ENCODE measurements at places on chromosomes 1 and 21.

GRCh38 chr1:51650198-51650597 is 33.3 kb downstream of the OSBPL9 start:
- DNase-seq = no peak

DNA sequence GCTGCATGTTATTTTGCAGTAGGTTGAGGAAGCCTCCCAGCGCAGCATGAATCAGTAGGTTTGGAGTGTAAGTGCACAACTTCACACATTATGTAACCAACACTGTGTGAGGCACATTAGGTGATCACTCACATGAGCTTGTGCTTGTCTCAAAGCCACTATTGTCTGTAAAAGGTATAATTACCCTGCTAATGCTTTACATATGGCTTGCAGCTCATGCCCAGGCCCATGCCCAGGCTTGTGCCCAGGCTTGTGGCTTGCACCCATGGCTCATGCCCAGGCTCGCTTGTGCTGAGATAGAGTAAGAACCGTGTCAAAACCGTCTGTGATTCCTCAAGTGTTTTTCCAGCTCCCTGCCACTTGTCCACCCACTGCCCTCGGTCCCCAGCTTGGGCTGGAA is 596.3 kb downstream of the LTN1 start:
- no peak for DNase-seq

DNA sequence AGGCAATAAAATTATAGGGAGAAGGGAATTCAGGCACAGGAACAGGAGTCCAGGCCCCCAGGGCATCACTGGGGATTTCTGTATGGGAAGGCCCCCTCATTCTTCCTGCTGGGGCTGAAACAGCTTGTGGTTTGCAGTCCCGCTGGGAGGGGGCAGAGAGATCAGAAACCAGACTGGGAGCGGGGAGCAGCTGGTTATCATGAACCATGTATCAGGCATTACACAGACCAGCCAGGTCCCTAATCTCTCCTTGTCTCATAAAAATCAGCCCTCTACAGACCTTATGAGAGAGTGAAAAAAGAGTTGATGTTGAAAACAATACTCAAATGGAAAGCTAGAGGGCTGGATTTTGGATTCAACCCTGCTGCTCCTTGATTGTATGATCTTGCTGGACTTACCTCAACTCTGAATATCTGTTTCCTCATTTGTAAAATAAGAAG is 93.4 kb upstream of the F3 start:
- no peak for DNase-seq

- DNase-seq = no peak
Measured at GRCh38 chr1:216523449-216524190, 100.4 kb upstream of the USH2A start.

- no peak for DNase-seq
Measured at GRCh38 chr21:45898028-45898350, 83.6 kb upstream of the COL6A1 start.

- DNase-seq = no peak
Measured at GRCh38 chr1:19582318-19582717, 61.8 kb upstream of the NBL1 start.

- no peak for DNase-seq
Measured at GRCh38 chr1:43764581-43764980, 57.2 kb downstream of the ST3GAL3 start.

DNA sequence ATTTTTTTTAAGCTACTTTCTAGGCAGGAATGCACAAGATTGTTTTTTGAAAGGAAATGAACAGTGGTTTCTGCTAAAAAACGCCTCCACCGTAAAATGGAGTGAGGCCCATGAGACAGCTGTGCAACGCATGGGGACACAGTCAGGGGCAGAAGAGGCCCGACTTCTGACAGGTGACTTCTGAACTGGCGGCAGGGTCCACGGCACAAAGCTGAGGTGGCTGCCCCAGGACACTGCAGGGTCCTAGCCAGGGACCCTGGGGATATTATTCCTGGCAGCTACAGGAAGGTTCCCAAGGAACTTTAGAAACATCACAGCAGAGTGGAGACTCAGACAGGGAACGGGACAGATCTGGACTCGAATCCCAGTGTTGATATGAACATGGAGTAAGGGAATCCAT is 75.1 kb downstream of the SIM2 start:
- no peak for DNase-seq

- DNase-seq = peak; percentile 48
Measured at GRCh38 chr1:56645677-56646305, 677 bp downstream of the PRKAA2 start.

GRCh38 chr1:94947437-94947836 is 20.5 kb upstream of the CNN3 start:
- no peak for DNase-seq

- DNase-seq = no peak
Measured at GRCh38 chr21:25126564-25126963, 480.7 kb downstream of the MRPL39 start.

DNA sequence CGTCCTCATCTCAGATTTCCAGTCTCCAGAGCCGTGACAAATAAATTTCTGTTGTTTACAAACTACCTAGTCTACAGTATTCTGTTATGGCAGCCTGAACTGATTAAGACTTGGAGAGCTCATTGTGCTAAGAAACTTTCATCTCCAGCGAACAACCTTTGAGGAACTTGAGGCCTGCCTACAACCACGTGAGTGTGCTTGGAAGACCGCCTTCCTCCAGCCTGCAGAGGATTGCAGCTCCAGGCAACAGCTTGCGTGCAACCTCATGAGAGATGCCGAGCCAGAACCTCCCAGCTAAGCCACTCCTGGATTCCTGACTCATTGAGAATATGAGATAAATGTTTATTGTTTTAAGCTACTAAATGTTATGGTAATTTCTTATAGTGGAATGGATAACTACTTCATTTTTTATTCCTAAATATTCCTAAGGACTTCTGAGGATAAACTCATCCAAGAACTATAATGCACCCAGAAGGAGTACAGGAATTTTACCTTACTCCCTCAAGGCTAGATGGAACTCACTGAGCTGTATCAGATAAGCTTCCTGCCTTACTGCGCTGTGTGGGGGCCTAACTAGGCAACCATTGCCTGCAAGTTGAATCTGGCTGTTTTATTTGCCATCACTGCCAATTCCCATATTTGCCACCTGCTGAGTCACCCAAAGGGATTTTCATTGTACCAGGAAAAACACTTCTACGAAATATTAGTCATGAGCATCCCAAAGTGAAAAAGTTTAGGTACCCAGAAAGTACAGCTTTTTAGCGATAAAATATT is 17.6 kb downstream of the FAM177B start:
- peak; percentile 62 for DNase-seq

- no peak for DNase-seq
Measured at GRCh38 chr1:20233394-20233793, 47.1 kb upstream of the PLA2G2C start.

GRCh38 chr1:89104687-89105086 is 21.2 kb downstream of the GBP2 start:
- no peak for DNase-seq

- DNase-seq = no peak
Measured at GRCh38 chr1:116185161-116185701, 74.0 kb downstream of the MAB21L3 start.

DNA sequence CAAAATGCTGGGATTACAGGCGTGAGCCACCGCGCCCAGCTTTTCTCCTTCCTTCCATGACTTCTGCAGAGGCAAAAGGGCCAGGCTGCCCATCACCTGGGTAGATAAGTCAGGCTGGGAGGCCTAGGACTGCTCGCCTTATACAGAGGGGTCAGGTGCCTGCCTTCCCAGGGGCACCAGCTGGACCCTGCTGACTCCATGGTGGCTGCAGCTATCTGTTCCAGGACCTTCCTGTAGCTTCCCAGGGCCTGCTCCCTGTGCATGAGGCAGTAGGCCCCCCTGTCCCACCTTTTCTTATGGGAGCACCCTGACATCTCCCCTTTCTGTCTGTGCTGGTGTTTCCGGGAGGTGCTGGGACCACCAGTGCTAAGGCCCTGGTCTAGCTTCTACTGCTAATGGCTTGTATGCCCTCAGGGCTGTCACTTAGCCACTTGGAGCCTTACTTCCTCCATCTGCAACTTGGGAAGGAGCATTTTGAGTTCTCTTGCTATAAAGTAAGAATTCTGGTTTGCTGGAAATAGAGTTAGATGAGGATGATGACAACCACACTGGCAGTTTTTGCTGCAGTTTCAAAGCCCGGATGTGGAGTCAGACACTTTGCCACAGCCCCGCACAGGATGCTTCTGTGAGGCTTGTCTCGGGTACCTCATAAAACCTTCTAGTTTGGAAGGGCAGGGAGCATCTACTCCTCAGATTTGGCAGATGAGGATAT is 14.4 kb downstream of the SOX13 start:
- no peak for DNase-seq

- DNase-seq = no peak
Measured at GRCh38 chr1:20376880-20377494, 86.3 kb downstream of the VWA5B1 start.

DNA sequence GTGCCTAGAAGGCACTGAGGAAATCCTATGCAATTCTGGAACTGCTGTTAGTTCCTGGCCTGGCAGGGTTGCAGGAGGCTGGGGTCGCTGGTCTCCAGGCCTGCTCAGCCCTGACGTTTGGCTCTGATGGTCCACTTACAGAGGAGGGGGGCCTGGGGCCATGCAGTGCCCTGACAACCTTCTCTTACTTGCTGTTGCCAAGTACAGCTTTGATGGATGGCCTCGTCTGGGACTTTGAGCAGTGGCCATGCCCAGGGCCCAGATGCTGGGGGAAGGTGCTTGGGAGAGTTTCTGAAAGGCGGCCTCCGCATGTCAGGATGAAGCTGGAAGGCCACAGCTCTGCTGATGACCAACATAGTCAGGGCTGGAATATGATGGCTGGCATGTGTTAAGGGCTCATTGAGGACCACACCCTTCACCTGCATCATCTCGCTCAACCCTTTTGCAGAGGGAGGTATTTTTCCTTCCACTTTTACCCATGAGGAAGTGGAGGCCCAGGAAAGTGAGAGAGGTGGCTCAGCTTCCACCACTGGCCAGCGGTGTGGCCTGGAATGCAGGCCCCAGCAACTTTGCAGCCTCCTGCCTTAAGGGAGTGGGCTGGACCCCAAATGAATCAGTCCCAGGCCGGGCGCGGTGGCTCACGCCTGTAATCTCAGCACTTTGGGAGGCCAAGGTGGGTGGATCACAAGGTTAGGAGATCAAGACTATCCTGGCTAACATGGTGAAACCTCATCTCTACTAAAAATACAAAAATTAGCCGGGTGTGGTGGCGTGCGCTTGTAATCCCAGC is 34.7 kb upstream of the LRRC3 start:
- peak; percentile 12 for DNase-seq

GRCh38 chr1:82818586-82818985 is 1017.9 kb downstream of the ADGRL2 start:
- no peak for DNase-seq

DNA sequence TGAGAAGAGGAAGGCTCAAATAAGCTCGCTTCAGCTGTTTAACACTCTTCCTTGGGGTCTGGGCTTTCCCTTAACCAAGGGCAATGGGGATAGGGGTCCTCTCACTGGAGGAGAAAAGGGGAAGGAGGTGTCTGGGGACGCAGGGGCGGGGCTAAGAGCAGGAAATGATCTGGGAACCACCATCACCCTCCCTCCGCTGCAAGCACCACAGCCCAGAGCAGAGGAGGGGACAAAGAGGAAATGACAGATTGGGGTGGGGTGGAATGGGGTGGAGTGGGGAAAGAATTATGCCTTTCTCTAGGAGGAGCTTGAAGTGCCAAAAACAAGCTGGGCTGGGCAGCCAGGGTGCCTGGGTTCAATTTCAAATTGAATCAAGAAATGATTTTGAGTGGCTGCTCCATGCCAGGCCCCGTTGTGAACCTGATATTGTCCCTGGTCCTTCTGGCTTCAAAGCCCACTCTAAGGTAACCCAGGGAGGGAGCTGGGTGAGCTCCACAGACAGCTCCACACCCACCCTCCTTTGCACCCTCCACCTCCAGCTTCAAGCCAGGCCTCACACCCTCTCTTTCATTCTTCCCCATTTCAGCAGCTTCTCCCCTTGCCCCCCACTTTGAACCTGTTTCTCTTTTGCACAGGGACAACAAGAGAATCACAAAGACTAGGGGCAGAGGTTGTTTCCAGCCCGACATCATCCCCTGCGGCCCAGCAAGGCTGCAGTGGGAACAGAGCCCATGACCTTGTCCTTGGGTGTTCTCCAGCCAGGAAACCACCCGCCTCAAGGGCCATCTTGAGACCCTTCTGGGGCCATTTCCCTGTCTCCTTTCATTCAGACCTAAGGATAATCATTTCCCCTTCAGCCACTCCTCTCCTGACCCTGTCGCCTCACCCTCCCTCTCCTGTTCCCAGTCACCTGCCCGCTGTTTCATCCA is 1.1 kb downstream of the ARHGAP30 start:
- no peak for DNase-seq

DNA sequence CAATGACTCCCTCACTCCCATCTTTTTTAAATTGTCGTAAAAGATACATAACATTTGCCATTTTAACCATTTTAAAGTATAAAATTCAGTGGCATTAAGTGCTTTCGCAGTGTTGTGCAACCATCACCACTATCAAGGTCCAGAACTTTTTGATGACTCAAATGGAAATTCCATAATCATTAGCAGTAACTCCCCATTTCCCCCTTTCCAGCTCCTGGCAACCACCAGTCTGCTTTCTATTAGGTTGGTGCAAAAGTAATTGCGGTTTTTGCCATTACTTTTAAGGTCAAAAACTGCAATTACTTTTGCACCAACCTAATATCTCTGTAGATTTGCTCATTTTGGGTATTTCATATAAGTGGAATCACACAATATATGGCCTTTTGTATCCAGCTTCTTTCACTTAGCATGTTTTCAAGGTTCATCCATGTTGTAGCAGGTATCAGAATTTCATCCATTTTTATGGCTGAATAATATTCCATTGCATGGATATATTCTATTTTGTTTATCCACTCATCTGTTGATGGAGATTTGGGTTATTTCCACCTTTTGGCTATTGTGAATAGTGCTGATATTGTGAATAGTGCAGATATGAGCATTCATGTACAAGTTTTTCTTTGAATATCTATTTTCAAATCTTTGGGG is 159.7 kb downstream of the HIVEP3 start:
- DNase-seq = no peak

- DNase-seq = no peak
Measured at GRCh38 chr1:2386636-2387611, 4.4 kb downstream of the MORN1 start.

GRCh38 chr1:238061967-238062613 is 171.4 kb upstream of the ZP4 start:
- DNase-seq = no peak

- DNase-seq = no peak
Measured at GRCh38 chr1:45172005-45172404, 34.4 kb downstream of the ZSWIM5 start.

- no peak for DNase-seq
Measured at GRCh38 chr1:15283526-15283925, 36.5 kb downstream of the FHAD1 start.

DNA sequence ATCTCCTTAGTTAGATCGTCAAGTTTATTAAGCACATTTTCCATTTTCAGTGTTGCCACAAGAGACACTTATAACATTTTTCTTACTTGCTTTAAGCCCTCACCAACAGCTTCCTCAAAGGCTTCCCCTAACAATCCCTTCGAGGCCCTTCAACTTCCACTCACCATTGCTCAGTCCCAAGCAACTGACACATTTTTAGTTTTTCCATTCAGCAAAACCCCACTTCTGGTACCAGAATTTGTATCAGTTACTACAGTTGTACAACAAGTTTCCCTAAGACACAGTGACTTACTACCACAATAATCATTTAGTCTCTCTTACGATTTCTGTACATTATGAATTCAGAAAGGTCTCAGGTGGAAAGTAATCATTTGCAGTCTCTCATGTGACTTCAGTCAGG is 276.8 kb upstream of the PKN2 start:
- DNase-seq = no peak

All from right forelimb (tissue), 1 donor.